ENCODE measurements at places on chromosomes 5 and 9. TPM values are rescaled to one million over a fixed set of nuclear protein-coding genes. Genes with fewer than 3 reads are reported as not detected.

SPATA31C2 gene
- not detected for total RNA-seq

SPAAR gene
- 0.56 TPM for total RNA-seq

GRCh38 chr5:19690978-19691377, 297.0 kb downstream of the CDH18 start:
- H3K27ac ChIP-seq: no peak overlapping the region
- H3K4me3 ChIP-seq: no peak overlapping the region
- DNase-seq: no peak
- no peaks in the 10 kb centered on the region for H3K27me3 ChIP-seq
- no peaks in the 10 kb centered on the region for H3K4me1 ChIP-seq
- H3K36me3 ChIP-seq: no peaks in the 10 kb centered on the region

DNA sequence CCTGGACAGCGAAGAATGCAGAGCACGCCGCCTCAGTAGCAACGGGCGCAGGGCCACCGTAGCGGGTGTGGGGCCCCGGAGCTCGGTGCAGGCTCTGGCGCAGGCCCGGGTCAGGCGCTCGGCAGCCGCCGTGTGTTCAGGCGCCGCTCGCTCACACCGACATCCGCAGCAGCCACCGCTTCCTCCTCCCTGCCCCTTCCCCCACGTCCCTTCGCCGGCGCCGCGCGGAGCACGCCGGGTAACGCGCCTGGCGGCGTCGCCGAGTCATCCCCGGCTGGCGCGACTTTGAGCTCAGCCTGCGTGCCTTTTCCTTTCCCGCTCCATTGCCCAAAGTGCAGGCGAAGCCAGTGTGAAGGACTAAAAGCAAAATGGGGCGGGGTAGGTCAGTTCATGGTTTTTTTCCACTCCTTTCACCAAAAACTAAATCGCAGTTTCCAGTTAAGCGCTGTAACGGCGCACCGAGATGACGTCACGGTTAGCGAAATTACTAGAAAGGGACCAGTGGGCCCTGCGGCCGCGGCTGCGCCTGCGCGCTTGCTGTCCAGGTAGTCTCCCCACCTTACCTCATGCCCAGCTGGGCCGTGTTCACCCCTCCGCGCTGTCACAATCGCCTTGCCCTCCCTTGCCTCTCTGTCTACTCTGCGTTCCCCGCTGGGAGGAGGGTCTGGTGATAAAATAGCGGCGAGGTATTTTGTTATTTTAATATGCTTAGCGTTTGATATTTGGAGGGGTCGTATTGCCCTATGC, at the start of gene UBQLN1:
Gene UBQLN1, minus strand, starts transcription at position 191 of the 747 bp plus-strand sequence. CDS start 279 bp downstream, outside the sequence.
- H3K27me3 ChIP-seq: no peaks in the 10 kb centered on the region
- peaks cover 5% of the 10 kb centered on the region for H3K36me3 ChIP-seq
- peak within 1 kb of the TSS; percentile 99 for H3K4me3 ChIP-seq

DNA sequence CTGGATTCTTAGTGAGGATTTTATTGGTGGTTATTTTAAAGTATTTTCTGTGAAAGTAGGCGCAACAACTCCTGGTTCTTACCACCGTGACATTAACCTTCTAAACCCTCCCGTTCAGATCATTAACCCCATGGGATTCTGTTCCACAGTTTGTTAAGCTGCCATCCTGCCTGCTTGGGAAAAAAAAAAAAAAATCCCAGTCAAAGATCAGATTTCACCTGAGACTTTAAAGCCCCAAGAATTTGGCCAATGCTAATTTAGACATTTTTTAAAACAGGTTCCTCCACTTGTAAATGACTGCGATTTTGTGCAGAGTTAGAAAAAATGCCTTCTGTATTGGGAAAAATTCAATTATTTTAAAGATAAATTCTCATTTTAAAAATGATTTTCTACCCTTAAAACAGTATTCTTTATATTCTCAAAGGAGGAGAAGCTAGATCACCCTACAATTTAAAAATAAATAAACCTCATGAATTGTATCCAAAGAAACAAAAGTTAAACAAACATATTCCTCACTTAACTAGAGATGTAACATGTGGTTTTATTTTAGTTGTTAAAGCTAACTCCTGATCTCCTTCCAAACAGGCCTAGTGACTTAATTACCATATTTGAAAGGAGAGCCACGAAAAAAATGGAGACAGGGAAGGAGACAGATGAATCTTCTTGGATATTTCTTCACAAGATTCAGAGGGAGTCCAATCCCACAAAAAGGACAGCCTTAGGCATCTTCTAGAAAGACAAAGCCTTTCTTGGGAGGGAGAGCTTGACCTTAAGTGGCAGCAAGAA, 93.1 kb upstream of the IFNK start:
- no peaks in the 10 kb centered on the region for H3K36me3 ChIP-seq
- H3K4me3 ChIP-seq: no peak overlapping the region
- DNase-seq: no peak
- no peak overlapping the region for H3K27ac ChIP-seq
- peaks cover 20% of the 10 kb centered on the region for H3K4me1 ChIP-seq

DNA sequence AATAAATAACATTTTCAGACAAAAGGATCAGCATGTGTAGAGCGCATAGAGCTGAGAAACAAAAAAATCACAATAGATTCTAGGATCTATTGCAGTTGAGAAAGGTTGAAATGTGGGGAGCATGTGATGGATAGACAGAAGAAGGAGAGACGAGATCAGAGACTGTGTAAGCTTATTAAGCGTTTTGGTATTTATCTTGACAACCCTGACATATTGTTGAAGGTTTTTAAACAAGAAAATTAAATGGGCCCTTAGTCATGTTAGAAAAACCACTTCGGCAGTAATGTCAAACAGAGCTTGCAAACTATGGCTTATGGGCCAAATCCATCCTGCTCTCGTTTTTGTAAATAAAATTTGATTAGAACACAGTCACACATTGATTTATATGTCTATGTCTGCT, 200.5 kb upstream of the KLF4 start:
- H3K27ac ChIP-seq: no peak overlapping the region
- no peak for DNase-seq
- no peaks in the 10 kb centered on the region for H3K36me3 ChIP-seq
- peaks cover 40% of the 10 kb centered on the region for H3K27me3 ChIP-seq

SPTAN1 gene
- total RNA-seq: 355 TPM

SV2C gene
- total RNA-seq: 0.05 TPM
